ENCODE measurements at places on chromosomes 1 and 21.
A peak's percentile ranks its signal among the peaks of the same experiment; 100 is the strongest.

GRCh38 chr1:116373431-116374352, 648 bp downstream of the ATP1A1 start:
- peaks cover 6% of the 10 kb centered on the region for H3K27me3 ChIP-seq
- DNase-seq, result peak; percentile 49
- peaks cover 26% of the 10 kb centered on the region for H3K4me1 ChIP-seq

DNA sequence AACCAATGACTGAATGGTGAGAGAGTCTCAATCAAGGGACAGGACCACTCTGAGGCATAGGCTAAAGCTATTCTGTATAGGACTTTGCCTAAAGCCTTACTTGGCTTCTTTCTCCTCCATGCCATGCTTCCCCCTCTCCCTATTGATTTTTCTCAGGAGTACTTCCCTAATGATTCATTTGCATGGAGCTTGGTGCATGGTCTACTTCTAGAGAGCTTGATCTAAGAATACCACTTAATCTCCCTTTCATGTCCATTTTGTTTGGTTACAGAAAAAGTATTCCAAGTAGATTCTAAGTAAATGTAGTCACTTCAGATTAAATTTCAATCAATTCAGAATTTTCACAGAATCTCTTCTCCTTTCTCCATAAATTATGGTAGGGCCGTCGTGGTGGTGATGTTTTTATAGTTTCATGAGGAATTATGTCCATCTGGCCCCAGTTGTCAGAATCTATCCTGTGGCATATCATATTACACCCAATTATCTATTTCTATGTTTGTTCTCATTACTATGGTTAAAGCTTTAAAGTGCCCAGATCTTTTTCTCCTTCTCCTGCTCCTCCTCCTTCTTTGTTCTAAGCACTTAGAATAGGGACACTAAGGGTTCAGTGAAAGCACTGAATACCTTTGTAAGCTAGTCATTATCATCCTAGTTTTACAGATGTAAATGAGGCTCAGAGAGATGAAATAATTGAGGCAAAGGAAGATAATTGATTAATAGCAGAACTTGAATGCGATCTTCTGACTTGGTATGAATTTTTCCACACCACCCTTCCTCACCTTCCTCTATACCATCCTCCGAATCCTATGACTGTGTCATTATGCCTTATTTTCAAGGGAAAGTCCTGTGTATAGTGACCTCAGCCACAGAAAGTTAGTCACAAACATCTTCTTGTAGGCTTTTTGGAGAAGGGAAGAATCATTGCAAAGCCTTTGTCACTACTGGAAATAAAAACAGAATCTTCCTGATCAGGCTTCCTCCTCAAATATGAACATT, 85.6 kb upstream of the ZRANB2 start:
- H3K4me1 ChIP-seq, result no peaks in the 10 kb centered on the region
- no peak overlapping the region for H3K27ac ChIP-seq
- no peaks in the 10 kb centered on the region for H3K36me3 ChIP-seq
- no peak overlapping the region for H3K4me3 ChIP-seq

DNA sequence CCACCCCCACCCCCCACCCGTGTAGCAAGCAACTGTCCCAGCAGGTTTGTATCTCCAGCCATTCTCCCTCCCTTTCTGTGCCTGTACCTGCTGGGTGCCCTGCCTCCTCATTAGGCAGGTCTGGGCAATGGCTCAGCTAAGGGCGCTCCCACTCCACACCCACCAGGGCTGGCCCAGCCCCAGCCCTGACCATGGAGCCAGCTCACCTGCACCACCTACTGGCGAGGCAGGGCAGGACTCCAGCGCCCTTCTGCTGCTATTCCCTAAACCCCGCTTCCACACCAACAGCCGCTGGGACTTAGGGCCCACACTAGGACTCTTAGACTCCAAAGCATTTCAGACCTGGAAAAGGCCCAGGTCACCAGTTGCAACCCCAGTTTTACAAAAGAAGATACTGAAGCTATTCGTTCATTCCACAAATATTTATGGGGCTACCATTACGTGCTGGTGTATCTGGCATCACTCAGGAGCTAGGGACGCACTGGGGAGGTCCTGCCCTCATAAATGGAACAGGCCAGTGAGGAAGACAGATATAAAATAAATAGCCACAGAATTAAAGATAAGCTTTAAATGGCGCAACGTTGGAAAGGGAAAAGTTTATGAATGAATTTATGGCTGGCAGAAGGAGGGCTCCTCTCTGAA, 24.0 kb downstream of the PGLYRP3 start:
- no peak overlapping the region for H3K27ac ChIP-seq
- no peaks in the 10 kb centered on the region for H3K4me1 ChIP-seq
- DNase-seq, result no peak
- H3K27me3 ChIP-seq, result no peaks in the 10 kb centered on the region

DNA sequence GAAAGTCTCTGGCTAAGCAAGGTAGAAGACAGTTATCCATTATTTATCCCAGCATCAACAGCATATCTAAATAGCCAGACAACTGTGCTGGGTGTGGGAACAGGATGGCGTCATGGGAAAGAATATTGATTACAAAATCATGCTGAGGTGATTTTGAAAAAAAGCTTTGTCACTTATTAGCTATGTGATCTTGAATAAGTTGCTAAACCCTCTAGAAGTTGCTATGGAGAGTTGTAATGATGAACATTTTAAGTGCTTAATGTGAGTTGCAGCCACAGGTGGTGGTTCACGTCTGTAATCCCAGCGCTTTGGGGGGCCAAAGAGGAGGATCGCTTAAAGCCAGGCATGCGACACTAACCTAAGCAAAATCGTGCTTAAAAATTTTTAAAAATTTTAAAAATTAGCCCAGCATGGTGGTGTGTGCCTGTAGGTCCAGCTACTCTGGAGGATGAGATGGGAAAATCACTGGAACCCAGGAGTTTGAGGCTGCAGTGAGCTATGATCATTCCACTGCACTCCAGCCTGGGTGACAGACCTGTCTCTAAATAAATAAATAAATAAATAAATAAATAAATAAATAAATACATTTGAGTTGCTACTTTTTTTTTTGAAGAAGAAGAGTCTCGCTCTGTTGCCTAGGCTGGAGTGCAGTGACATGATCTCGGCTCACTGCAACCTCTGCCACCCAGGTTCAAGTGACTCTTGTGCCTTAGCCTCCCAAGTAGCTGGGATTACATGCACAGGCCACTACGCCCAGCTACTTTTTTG, 33.6 kb downstream of the WNT2B start:
- no peak overlapping the region for H3K27ac ChIP-seq
- H3K36me3 ChIP-seq, result no peaks in the 10 kb centered on the region
- DNase-seq, result no peak

DNA sequence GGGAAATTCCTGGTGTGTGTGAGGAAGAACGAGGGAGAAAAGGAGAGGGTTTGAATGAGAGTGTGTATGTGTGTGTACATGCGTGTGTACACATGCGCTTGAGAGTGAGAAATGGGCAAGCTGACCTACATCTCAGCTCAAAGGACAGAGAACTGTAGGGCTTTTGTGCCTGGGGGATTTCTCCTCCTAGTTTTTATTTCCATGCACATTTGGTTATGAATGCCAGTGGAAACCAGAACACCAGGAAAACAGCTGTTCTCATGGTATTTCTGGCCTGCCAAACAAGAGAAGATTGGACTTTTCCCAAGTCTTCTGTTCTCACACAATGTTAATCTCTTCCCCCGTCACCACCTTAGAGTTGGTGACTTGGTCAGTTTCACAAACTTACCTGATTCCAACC, 45.2 kb downstream of the SLC44A3 start:
- no peak overlapping the region for H3K4me3 ChIP-seq
- H3K36me3 ChIP-seq, result no peaks in the 10 kb centered on the region
- no peaks in the 10 kb centered on the region for H3K27me3 ChIP-seq
- peak overlapping the region; percentile 94 for H3K27ac ChIP-seq
- peaks cover 32% of the 10 kb centered on the region for H3K4me1 ChIP-seq

DNA sequence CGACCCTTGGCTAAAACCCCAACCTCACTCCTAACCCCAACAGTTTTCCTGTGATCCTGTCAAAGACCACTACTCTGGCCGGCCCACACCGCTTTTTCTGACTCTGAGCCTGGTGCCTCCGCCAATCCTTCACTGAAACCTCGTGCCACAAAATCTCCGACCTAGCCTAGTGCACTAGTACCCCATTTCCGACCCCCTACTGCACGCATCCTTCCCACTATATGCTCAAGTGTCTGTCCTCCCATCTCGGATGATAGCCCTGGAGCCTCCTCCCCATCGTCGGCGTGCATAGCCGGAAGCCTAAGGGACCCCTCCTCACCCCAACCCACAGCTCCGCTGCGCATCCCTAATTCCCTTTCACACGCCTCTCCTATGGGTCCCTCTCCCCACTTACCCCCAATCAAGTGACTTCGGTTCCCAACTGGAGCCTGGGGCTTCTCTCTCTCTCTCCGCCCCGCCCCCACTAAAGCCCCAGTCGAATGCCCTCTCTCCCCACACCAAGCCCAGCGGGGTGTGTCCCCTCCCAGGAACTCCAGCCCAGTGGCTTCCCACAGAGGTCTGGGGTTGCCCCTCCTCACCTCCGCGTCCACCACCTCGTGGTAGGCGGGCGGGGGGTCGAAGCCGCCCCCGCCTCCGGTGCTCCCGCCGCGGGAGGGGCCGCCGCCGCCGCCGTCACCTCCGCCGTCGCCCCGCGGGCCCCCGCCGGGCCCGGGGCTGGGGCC, 791 bp downstream of the USP24 start:
- peak overlapping the region; percentile 80 for H3K27ac ChIP-seq
- no peaks in the 10 kb centered on the region for H3K36me3 ChIP-seq
- H3K27me3 ChIP-seq, result no peaks in the 10 kb centered on the region
- peaks cover 15% of the 10 kb centered on the region for H3K4me1 ChIP-seq

DNA sequence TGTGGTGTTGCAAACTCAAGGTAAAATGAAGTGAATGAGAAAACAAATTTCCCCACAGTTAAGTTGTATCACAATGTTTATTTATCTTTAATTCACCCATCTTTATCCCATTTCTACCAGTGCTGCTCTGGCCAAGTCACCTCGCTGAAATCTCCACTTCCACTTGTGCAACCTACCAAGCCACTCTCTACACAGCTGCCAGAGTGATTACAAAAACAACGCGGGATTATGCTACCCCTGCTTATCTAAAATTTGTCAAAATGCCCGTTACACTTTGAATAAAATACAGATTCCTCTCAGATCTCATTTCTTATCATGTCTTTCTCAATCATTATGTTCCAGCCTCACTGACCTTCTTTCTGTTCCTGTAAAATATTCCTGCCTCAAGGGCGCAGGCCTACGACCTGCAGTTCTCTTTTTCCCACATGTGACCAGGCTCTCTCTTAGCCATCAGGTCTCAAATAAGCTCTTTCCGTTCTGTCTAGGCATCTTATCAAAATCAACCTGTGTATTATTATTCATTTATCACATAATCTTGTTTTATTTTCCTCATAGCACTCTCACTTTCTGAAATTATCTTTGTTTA, 95.6 kb downstream of the NTMT2 start:
- no peaks in the 10 kb centered on the region for H3K36me3 ChIP-seq
- no peak overlapping the region for H3K4me3 ChIP-seq
- DNase-seq, result peak; percentile 27
- no peak overlapping the region for H3K27ac ChIP-seq
- no peaks in the 10 kb centered on the region for H3K4me1 ChIP-seq

- DNase-seq, result peak; percentile 16
- H3K4me3 ChIP-seq, result no peak overlapping the region
- no peaks in the 10 kb centered on the region for H3K4me1 ChIP-seq
These were observed 315.7 kb downstream of the TPR start for GRCh38 chr1:186059311-186059710.

- H3K27me3 ChIP-seq, result no peaks in the 10 kb centered on the region
- no peak for DNase-seq
- no peak overlapping the region for H3K4me3 ChIP-seq
- H3K4me1 ChIP-seq, result no peaks in the 10 kb centered on the region
- no peaks in the 10 kb centered on the region for H3K36me3 ChIP-seq
These were observed 28.4 kb upstream of the GBP6 start for GRCh38 chr1:89335486-89335885.

DNA sequence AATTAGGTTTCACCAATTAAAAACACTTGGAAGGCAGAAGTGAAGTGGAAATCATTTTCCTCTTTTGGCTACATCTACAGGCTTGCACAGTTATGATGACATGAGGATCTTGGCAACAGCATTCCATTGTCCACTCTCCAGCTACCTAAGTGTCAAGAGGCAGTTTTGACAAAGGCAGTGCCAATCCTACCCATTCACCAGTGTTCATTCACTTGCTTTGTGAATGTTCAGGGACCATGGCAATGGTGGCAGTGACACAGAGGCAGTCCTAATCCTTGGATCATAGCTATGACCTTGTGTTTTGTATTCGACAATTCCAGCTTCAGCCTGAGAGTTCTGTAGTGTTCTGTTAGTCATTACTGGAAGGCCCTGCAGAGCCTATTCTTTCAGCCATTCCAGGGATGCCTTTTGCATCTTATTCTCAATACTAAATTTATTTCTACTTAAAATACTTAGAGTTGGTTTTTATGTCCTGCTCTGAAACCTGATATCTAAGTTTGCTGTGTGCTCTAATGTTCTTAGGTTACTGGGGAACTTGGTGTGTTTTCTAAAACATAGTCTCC, 36.7 kb downstream of the CRB1 start:
- H3K4me3 ChIP-seq, result no peak overlapping the region
- no peak overlapping the region for H3K27ac ChIP-seq
- DNase-seq, result peak; percentile 27

- no peaks in the 10 kb centered on the region for H3K36me3 ChIP-seq
- H3K4me1 ChIP-seq, result no peaks in the 10 kb centered on the region
- no peaks in the 10 kb centered on the region for H3K27me3 ChIP-seq
- no peak for DNase-seq
These were observed 14.3 kb upstream of the COX20 start for GRCh38 chr1:244821134-244821533.

GRCh38 chr1:41348394-41348793, 12.8 kb upstream of the FOXO6 start:
- H3K4me3 ChIP-seq, result no peak overlapping the region
- no peaks in the 10 kb centered on the region for H3K4me1 ChIP-seq
- no peak for DNase-seq
- no peaks in the 10 kb centered on the region for H3K36me3 ChIP-seq

DNA sequence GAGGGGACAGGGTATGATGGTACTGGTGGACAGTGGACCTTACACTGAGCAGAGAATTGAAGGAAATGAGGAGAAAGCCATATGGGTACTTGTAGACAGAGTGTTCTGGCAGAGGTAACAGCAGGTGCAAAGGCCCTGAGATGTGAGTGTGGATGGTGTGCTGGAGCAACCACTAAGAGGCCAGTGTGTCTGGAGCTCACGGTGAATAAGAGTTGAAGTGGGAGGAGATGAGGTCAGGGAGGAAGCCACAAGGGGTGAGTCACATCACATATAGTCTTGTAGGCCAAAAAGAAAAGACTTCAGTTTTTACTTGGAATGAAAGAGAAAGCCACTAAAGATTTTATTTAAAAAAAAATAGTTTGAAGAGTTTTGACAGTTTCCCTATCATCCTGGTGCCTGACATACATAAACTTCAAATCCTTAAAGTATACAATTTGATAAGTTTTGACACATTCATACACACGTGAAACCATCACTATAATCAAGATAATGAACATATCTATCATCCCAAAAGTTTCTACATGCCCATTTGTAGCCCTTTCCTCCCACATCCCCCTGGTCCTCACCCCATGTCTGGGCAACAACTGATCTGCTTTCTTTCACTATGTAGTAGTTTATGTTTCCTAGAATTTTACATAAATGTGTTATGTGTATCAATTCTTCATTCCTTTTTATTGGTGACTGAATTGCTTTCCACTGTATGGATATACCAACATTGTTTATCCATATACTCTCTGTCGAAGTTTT, 148.4 kb downstream of the GPATCH2 start:
- no peak overlapping the region for H3K4me3 ChIP-seq
- no peaks in the 10 kb centered on the region for H3K27me3 ChIP-seq
- peaks cover 2% of the 10 kb centered on the region for H3K4me1 ChIP-seq

Measured in fibroblast of lung (primary cell).